ENCODE measurements at places on chromosomes 7 and 10.

DNA sequence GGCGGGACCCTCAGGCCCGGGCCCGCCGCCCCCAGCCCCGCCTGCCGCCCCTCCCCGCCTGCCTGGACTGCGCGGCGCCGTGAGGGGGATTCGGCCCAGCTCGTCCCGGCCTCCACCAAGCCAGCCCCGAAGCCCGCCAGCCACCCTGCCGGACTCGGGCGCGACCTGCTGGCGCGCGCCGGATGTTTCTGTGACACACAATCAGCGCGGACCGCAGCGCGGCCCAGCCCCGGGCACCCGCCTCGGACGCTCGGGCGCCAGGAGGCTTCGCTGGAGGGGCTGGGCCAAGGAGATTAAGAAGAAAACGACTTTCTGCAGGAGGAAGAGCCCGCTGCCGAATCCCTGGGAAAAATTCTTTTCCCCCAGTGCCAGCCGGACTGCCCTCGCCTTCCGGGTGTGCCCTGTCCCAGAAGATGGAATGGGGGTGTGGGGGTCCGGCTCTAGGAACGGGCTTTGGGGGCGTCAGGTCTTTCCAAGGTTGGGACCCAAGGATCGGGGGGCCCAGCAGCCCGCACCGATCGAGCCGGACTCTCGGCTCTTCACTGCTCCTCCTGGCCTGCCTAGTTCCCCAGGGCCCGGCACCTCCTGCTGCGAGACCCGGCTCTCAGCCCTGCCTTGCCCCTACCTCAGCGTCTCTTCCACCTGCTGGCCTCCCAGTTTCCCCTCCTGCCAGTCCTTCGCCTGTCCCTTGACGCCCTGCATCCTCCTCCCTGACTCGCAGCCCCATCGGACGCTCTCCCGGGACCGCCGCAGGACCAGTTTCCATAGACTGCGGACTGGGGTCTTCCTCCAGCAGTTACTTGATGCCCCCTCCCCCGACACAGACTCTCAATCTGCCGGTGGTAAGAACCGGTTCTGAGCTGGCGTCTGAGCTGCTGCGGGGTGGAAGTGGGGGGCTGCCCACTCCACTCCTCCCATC is 82.7 kb downstream of the PAX2 start:
- DNase-seq = no peak

- DNase-seq = no peak
Observed at GRCh38 chr10:43055991-43056567, 20.8 kb upstream of the RET start.

DNA sequence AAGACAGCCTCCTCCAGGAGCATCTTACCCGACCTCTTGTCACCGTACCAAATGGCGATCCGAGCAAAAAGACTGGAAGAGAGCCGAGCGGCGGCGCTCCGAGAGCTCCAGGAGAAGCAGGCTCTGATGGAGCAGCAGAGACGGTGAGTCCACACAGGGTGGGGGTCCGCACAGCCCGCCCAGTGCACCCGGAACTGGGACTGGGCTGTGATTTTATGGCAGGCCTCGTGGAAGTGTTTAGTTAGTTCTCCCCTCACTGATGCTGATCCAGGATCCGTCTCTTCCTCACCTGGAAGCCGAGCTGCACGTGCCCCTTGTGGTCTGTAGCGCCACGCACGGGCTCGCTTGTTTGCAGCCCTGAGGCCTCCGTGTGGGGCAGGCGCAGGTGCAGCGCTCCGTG is 19.6 kb downstream of the LRRC27 start:
- DNase-seq = no peak

DNA sequence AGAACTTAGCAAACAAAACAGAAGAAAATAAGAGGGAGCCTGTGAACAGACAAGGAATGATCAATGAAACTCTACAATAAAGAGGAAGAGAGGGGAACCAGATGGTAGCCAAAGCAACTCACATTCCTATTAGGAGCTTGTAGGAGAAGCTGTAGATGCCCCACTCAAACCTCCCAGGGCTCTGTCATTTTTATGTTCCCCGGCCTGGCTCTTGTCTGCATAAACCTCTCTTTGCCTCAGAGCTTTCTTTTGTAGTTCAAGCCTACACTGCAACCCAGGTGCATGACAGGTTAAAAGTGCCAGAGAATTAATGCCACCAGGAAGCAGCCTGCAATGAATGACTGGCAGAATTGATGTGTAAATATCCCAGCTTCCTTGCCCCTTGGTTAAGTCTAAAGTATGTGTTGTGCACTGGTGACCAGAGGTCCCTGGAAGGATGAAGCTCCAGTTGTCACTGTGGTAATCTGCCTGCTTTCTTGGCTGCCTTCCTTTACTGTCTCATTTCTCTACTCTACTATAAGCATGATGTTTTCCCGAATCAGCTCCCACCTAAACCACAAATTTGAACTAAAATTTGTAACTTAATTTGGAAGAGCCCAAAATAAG is 40.4 kb downstream of the HDAC9 start:
- no peak for DNase-seq

GRCh38 chr7:144484445-144484844 is 81.0 kb upstream of the NOBOX start:
- no peak for DNase-seq

DNA sequence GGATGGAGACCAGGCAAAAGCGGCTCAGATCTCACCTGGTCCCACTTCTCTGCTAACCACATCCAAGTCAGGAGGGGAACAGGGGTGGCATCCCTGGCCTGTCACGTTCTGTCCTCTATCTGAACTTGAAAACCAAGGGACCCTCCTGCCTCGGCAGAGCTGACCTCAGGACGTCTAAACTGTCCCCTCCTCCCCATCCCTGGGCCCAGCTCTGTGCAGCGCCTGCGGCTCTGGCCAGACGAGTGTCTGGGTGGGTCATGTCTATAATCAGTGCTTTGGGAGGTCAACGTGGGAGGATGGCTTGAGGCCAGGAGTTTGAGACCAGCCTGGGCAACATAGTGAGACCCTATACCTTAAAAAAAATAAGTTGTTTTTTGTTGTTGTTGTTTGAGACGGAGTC is 70.0 kb upstream of the ZNF479 start:
- no peak for DNase-seq

DNA sequence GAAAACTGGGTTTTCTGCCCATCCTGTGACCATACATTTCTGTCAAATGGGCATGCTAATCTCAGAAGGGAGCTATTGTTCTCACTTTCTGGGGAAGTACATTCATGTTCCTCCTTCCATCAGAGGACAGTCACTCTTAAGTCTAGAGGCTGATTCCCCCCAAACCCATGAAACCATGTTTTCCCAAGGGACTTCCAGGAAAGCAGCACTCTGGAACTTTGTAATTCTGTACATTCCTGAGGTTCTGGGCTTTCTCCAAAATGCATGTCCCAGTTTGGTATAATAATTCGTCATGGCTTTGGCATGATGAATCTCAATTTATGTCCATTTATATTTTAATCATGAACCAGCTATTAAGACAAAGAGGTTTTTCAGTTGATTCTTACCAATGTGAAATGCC is 688.1 kb downstream of the LRMDA start:
- no peak for DNase-seq

GRCh38 chr7:119868387-119868786 is 404.6 kb upstream of the KCND2 start:
- no peak for DNase-seq

- DNase-seq = no peak
Observed at GRCh38 chr7:8068892-8069686, 100.5 kb downstream of the GLCCI1 start.

GRCh38 chr7:68725843-68726785 is 872.2 kb upstream of the AUTS2 start:
- no peak for DNase-seq

GRCh38 chr10:97774811-97775294 is 3.1 kb upstream of the SFRP5 start:
- DNase-seq = no peak

GRCh38 chr7:16934722-16935340 is 53.0 kb upstream of the AGR3 start:
- DNase-seq = no peak

GRCh38 chr10:84194424-84195043 is at the start of gene CDHR1:
CDHR1 (plus strand) TSS chr10:84194537; CDS start chr10:84194761, 224 bp downstream.
- no peak for DNase-seq

GRCh38 chr7:151390598-151391357 is 19.1 kb downstream of the WDR86 start:
- no peak for DNase-seq

- no peak for DNase-seq
Observed at GRCh38 chr10:71971311-71971731, 7.1 kb downstream of the CHST3 start.

DNA sequence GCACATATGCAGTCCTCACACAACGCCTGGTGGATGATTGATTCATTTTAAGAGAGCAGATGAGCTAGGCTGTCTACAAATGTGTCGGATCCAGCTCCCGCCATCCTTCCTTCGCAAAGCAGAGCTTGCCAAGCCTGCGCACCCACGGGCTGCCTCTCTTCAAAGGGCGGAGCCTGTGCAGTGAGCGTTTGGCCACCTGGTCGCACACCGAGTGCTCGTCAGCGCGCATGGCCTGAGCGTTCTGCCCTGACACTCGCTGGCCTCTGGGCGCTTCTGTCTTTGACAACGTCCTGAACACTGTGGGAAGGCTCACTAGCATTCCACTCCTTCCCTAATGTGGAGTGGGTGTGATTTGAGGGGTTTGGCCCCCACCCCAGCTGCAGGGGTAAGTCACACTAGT is 47.1 kb upstream of the TMEM72 start:
- DNase-seq = no peak

DNA sequence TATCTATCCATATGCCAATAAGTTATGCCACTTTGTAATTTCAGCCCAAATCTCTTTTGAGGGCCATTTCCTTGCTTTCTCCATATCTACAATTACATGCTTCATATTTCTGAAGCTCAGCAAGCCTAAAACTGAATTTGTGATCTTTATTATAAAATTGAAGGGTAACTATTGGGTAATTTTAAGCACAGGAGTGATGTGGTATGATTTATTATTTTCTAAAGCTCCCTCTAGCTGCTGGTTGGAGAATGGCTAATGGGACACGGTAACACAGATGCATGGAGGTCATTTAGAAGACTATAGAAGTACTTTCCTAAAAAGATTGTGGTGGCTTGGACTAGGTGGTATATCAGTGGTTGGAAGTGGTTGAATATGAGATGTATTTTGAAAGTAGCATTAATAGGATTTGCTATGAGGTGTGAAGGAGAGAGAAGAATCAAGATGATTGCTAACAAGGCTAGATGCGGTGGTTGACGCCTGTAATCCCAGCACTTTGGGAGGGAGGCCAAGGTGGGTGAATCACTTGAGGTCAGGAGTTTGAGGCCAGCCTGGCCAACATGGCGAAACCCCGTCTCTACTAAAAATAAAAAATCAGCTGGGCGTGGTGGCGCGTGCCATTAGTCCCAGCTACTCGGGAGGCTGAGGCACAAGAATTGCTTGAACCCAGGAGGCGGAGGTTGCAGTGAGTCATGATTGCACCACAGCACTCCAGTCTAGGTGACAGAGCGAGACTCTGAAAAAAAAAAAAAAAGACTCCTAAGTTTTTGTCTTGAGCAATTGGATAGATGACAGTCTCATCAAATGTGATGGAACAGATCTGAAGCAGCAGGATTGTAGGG is 13.9 kb downstream of the KLHDC10 start:
- no peak for DNase-seq

GRCh38 chr10:12826800-12827372 is 174.6 kb downstream of the CCDC3 start:
- no peak for DNase-seq

GRCh38 chr10:80613466-80614170 is 75.9 kb downstream of the SH2D4B start:
- DNase-seq = no peak

DNA sequence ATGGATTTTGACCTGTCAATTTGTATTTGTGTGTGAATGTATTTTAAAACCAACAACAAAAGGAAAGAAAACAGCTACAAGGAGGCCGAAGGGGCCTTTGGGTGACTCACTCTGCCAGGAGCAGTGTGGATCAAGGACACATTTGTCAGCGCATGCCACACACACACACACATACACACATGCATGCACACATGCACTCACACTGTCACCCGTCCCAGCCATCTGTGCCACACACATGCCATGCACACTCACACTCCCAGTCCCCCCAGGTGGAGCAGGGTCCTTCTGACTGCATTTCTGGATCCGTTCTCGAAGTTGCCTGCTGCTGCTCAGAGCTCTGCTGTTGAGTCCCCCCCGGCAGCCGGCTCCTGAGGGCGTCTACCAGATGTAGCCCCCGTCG is 26.0 kb downstream of the SPOCK2 start:
- no peak for DNase-seq

DNA sequence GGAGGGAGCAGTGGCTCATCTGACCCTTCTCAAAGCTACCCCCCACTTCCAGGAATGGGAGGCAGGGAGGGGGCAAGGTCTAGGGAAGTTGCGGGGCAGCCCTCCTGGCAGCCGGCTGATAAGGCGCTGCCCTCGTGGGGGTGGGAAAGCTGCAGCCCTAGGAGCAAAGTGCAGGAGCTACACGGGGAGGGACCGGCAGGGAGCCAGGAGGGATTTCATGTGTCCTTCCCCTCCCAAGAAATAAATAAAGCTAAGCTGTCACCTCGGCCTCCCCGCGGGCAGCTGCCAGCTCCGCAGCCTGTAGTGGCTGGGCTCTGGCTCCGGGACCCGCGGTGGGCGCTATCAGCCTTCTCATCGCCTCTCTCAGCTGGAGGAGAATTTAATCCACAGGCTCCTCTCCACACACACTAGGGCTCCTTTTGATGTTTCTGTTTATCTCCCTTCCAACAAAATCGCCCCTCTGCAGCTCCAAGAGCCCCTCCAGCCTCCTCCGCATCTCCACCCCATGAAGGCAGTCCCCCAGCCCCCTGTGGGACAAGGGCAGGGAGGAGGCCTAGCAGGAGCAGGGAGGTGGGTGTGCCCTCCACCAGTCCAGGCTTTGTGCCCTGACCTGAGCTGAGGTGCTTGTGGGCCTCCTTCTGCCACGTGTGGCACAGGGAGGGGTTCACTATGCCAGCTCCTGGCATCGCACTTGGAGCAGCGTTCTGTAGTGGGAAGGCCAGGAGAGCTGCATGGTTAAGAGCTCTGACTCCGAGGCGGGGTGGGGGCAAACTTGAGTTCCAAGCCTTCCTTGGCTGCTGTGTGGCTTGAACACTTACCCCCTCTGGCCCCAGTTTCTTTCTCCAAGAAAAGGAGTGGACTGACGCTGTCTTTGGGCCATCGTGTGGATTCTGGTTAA is 80.5 kb downstream of the C10orf105 start:
- DNase-seq = no peak
